ENCODE measurements at places on chromosomes 16 and 17. TPM values are rescaled to one million over a fixed set of nuclear protein-coding genes. Genes with fewer than 3 reads are reported as not detected.
A peak's percentile ranks its signal among the peaks of the same experiment; 100 is the strongest.

CLEC16A gene
- 32.8 TPM for total RNA-seq

RAB26 gene
- total RNA-seq, result 0.26 TPM

TTYH2 gene
- total RNA-seq, result 4.7 TPM

TVP23C gene
- total RNA-seq, result 18.9 TPM

KRTAP9-2 gene
- total RNA-seq, result not detected

TP53TG3B gene
- total RNA-seq, result not detected

DNA sequence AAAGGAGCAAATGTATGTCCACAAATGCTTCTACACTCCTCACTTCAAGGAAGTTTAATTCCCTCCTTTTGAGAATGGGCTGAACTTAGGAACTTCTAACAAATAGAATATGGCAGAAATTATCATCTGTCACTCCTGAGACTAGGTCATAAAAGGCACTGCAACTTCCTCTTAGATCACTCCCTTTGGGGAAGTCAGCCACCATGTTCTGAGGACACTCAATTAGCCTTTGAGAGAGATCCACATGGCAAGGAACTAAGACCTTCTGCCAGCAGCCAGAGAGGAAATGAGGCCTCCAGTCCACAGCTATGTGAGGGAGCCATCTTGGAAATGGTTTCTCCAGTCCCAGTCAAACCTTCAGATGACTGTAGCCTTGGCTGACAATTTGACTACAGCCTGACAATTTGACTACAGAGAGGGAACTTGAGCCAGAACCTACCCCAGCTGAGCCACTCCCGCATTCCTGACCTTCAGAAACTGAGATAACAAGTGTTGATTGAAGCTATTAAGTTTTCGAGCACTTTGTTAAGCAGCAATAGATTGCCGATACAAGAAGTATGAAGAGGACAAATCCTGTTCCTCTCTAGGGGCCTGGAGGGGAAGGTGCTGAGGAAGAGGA lies 113.4 kb upstream of the SEC14L1 start:
- no peak for DNase-seq

GRCh38 chr17:32142857-32143526 lies 690 bp downstream of the RHOT1 start:
- DNase-seq, result peak; percentile 40

- no peak for DNase-seq
These were observed 331.3 kb downstream of the SEC14L1 start for GRCh38 chr17:77471984-77472461.

DNA sequence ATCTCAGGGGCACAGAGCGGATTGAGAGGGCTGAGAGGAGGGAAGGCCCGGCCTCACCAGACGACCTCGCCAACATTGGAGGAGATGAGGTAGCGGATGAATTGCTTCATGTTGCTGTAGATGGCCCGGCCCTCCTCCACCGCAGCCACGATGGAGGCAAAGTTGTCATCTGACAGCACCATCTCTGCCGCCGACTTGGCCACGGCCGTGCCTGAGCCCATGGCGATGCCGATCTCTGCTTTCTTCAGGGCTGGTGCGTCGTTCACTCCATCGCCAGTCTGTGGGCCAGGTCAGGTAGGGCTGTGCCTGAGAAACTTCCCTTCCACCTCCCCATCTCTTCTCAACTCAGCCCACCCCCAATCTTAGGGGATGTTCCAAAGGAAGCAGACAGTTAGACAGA lies 21.1 kb upstream of the P2RX1 start:
- no peak for DNase-seq
